ENCODE measurements at places on chromosomes 7 and 10.

GRCh38 chr7:88910516-88910915, 115.0 kb upstream of the TEX47 start:
- no peak for DNase-seq

DNA sequence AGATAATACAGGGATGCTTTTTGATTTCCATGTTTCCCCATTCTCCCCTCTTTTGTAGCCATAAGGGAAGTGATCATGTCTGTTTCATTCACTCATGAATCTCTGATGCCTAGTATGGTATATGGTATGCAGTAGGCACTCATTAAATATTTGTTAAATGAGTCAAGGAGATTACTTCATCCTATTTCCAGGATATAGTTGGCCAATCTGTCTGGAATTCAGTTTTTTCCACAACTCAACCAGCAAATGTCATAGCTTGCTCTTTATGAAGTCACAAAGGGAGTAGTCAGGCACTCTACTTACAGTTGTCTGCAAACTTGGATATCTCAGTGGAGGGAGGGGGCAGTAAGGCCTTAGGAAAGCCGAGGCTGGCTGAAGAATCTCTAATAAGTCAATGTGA, 853.6 kb downstream of the LRMDA start:
- DNase-seq: no peak

DNA sequence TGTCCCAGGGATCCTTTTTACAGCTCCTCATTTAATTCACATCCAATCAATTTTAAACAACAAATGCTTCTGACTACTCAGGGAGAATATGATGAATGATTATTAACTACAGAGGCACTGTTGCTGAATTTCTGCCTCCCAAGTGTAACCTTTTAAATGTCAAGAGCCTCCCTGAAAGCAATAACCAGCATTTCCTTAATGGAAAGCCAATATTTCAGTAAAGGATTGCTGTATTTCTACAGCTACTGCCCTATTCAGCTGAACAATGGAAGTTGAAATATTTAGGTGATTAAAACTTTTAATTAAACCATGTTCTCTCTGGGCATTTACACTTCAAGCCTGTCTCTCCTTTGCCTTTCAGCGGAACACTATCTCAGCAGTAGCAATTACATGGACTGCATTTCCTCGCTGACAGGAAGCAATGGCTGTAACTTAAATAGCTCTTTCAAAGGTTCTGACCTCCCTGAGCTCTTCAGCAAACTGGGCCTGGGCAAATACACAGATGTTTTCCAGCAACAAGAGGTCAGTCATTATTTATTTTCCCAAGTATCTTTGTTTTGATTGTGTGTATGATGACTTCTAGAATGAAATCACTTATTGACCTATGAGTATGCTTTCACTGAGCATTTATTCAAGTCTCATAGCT, 304.7 kb downstream of the BICC1 start:
- DNase-seq: no peak

GRCh38 chr10:93464776-93465388, 17.3 kb downstream of the MYOF start:
- no peak for DNase-seq

DNA sequence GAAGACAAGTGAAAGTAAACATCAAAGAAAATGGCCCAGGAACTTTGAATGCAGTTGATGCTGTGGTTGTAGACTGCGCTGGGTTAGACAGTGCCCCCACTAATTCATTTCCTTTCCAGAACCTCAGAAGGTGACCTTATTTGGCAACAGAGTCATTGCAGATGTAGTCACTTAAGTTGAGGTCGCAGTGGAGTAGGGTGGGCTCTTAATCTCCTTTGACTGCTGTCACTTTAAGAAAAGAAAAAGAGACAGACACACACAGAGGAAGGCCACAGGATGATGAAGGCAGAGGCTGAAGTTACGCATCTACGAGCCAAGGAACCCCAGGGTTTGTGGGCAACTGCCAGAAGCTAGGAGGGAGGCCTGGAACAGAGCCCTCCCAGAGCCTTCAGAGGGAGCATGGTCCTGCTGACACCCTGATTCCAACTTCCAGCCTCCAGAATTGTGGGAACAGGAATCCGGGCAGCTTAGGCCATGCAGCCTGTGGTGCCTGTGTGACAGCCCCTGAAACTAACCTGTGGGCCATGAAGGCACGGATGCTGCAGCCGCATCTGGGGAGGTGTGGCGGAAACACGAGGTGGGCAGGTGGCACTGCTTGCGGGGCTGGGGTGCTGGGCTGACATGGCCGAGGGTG, 107.6 kb downstream of the PRKAG2 start:
- DNase-seq: no peak

GRCh38 chr10:61964949-61965702, 63.6 kb downstream of the ARID5B start:
- no peak for DNase-seq

GRCh38 chr7:45033261-45033930, 33.4 kb downstream of the CCM2 start:
- DNase-seq: no peak

DNA sequence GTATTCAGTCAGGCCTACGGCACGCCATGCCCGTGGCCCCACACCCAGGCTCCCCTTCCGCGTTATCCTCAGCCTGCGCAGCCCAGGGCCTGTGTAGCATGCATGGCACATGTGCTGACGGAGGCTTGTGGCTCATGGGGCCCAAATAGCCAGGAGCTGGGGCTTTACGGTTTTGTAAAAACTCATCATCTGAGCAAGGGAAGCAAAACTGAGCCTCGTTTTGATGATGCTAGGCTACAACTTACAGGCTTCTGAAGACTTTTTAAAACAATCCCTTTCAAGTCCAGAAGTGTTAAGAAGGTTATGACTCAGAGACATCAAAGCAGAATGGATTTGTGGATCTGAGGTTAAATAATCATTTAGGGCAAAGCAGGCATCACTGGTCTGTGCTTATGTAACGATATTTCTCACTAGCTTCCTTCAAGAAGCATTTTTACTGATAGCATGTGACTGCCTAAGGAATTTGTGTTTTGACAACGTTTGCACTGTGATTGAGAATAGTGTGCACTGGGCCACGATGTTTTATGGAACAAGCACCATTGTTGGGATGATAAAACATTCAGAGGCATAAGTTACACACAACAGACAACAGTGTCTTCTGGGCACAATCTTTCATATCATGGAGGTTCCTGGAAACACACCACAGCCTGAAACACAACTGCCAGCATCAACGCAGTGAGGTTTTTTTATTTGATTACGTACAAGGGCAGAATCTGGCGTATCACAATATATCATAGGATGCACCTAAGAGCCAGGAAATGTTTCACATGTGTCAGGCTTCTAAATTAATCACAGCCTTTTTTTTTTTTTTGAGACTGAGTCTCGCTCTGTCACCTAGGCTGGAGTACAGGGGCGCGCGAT, 274.3 kb downstream of the CCDC3 start:
- no peak for DNase-seq

DNA sequence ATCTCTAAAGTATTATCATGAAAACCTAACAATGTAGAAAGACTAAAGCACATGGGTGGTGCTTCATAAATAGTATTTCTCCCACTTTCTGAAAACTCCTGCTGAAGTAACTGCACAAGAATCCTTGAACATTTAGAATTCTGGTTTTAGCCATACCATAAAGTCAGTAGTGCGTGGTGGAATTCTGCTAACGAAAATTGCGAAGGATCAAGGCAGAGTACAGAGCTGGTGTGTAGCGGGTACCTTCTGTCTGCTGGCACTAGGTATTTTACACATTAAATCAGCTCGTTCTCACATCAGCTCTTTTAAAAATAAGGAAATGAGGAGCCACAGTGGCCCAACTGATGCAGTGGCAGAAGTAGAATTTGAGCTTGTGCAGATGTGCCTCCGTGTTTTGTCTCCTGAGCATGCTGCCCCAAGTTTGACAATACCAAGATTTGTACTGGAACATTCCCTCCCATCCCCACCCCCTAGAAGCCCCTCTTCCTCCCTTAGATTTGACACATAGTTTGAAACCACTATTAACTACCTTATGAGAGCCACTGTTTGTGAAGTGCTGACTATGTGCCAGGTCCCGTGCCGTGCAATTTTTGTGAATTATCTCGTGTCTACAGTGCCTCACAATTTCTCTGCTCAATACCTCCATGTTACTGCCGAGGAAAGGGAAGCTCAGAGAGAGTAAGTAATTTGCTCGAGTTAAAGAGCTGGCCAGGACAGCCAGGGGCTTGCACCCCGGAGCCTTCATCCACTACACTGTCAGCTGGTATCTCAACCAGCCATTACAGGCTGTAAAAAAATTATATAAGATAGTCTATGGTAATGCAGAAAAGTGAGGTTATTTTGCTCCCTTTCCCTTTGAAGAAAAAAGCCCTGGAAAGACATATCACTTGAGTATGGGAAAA, 66.9 kb downstream of the EGFR start:
- no peak for DNase-seq

DNA sequence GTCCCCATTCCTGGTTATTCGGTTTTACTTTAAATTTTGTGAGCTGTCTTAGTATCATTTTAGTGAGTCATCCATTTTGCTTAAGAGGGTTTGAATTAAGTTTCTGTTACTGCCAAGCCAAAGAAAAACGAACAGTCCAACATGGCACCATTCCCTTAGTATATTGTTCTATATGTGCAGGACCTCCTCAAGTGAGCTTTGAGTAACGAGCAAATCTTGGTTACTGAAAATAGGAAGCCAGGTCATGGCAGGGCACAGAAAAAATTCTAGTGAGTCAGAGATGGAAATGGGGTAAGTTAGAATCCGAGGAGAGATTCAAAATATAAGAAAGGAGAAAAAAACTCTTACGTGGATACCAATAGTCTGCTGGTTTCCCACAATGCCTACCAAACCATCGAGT, 292.9 kb downstream of the BAMBI start:
- no peak for DNase-seq

GRCh38 chr7:127817466-127817865, 165.5 kb downstream of the SND1 start:
- DNase-seq: no peak

DNA sequence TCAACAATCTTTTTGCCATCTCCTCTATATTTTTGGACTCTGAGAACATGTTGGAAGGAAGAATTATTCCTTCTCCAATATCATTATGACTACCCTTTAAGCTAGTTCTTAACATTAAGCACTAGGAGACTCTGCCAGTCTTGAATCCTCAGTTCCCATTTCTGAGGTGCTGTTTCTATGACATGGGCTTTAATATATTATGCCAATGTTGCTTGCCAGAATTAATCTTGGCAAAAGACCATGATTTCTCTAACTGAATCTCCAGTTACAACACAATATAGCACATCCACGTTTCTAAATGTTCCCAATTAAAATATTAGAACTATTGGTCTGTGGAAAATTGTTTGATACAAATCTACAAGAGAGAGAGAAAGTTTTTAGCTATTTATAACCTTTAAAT, 250.0 kb downstream of the HGF start:
- DNase-seq: no peak

GRCh38 chr10:117137031-117137910, 799 bp downstream of the VAX1 start:
- DNase-seq: no peak

GRCh38 chr7:141375442-141375841, 175.8 kb upstream of the AGK start:
- no peak for DNase-seq

DNA sequence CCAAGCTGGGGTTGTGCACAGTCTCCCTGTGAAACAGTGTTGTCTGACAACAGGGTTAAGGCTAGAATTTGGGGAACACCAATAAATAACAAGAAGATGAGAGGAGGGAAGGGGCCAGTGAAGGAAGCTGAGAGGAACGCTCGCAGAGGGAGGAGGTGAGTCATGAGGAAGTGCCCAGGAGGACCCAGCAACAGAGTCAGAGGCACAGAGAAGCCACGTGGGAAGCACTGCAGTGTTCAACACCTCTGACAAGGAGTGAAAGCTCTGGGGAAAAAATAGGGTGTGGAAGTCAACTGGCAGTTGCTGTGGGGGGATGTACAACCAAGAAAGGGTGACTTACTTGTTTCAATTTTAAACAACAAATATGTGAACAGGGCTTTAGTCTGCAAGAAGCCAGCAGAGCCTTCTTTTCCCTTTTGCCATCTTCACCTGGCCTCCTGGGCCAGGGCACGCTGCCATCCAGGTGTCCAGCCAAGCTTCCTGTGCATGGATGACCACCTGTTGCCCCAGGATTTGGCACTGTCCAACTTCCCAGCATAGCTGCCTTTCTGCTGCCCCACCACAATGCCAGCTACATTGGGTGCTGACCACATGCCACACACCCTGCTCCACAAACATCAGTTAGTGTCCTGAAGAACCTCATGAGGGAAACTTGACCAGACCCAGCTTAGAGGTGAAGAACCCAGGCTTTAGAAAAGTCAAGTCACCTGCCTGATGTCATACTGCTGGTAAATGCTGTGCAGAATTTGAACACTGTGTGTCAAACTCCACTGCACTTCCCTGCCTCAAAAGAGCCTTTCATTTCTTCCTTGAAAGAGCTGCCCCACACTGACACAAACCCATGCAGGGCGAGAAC, 69.6 kb downstream of the ATXN7L1 start:
- DNase-seq: no peak

GRCh38 chr10:34254596-34254995, 560.5 kb downstream of the PARD3 start:
- no peak for DNase-seq

GRCh38 chr7:143104759-143105158, 27.1 kb upstream of the PIP start:
- no peak for DNase-seq

GRCh38 chr10:46224414-46224682, 62.4 kb upstream of the ANTXRL start:
- no peak for DNase-seq

DNA sequence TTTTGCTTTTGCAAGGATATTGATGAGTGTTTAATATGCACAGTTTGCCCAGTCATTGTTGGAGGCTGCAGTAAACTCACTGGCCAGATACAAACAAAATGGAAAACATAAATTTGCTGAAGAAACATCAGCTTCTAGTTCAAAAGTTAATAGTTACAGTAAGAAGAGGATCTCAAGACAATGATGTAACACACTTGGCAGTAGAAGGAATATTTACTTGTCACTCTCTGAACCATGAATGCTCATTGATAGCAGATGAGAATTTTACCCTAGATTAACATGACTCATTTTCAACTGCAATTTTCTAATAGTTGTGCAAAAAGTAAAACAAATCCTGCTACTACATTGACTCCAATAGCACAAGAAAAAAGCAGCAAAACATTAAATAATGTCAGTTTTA, 47.7 kb downstream of the VWC2 start:
- no peak for DNase-seq

- no peak for DNase-seq
These were observed 11.6 kb downstream of the DDX56 start for GRCh38 chr7:44561962-44562621.

DNA sequence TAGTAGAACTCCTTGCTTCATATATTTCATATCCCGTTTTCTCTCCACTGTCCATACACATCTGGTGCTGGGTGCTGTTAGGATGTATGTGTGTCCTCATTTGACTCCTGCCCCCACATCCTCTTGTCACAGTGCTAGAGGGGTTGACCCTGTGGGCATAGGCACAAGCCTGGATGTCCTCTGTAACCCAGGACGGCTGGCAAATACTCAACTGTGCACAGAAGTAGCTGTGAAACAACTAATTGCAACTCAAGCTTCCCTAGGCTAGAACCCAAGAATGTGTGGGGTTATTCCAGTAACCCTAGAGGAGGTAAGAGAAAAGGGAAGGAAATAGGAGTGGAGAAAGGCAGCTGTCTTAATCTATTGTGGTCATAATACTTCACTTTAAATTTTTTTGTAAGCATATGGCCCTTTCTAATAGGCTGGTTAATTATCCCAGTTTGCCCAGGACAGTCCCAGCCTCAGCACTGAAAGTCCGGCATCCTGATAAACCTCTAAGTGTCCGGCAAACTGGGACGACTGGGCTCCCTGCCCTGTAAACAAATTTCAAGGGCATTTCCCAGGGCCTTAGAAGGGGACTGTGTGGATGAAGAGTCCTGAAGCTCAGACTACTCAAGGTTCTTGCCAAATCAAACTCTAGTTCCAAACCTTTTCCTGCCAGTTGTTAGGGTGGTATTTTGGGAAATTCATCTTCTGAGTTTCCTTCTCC, 283.2 kb upstream of the CELF2 start:
- no peak for DNase-seq
